Activated CD4-positive, alpha-beta T cell treated with anti-CD3 and anti-CD28 coated beads, Interleukin-2, Interleukin-6, amounts not matched to agents 100 ng/mL and 50 ng/mL, durations not matched to agents 16 hours and 8 hours (primary cell): ENCODE measurements at places on chromosomes 4 and X.

DNA sequence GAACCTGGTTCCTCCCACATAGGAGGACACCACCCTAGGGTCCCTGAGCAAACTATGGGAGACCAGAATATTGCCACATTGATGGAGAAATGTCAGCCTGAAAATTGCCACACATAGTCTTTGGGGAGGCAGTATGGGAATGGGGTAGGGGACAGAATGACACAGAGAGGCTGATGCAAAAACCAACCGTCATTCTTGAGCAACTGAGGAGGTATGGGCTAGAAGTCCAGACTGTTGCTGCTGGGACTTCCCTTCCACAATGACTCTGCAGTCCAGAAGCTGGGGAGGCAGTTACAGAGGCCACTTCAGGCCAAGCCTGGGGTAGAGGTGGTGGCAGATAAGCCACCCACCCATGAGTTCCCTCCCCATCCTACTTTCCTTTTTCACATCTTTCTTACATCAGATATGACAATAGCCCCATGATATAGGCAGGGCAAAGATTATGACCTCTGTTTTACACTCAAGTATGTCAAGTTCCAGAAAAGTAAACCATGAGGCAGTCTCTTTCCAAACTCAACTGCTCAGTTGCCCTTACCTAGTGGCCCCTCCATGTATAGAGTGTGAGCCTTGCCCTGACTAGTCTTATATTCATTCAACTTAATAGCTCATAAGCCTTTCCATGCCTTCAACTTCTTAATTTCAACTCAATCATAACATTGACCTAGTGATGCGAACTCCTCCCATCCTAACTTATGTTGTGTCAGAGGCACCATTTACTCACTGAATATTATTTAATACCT is 41.7 kb downstream of the VSIG4 start:
- no peak for DNase-seq

GRCh38 chrX:15512401-15512965 is 11.9 kb downstream of the BMX start:
- DNase-seq = no peak

DNA sequence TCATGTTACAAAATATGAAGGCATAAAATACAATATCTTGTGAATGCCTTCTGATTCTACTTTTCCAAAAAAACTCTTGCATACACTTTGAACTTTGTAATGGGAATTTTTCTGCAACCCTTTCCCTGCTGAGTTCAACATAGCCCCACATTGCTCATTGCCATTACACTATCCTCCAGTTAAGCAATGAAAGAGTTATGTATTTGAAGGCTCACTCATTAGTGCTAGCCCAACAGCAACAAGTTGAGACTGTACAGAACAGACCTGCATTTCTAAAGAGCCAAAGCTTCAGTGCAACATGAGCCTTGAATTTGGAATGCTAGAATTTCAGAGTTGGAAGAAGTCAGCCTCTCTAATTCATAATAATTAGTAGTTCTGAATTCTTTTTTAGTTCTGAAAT is 44.4 kb upstream of the STAG2 start:
- no peak for DNase-seq

DNA sequence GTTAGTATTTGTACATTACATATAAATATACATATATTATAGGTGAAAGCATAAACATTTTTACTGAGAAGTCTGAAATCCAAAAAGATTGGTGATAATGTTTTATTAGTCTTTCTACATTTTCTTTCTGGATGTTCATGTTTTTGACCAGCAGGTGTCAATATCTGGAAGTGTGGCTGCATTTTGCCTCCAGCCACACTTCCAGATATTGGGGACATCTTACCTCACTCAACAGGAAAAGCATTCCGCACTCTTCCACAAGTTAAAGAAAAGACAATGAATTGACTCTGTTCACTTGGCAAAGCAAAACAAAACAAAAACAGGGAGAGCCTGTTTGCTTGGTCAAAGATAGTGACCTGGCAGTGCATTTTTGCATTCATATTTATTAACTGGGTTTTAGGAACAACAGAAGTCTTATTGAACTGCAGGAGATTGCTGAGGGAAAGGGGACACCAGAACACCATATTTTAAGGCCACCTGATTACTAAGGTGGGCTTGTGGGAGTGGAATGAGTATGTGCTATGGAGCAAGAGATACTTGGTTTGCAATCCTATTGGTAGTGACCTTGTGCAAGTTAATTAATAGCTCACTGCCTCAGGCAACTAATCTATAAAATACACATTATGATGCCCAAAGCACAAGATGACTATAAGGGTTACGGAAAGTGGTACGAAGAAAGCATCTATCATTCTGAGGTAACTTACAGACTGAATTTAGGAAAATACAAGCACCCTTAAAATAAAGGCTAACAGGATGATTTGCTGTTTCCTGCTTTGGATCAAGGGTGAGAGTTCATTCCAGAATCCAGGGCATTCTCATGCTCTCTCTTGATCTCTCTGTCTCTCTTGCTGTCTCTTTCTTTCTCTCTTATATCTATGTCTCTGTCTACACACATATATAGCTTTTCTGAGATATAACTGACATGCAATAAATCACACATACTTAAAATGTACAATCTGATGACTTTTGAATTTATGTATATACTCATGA is 389.9 kb upstream of the EMCN start:
- DNase-seq = no peak

GRCh38 chr4:6806924-6807626 is 24.5 kb downstream of the KIAA0232 start:
- DNase-seq = no peak

DNA sequence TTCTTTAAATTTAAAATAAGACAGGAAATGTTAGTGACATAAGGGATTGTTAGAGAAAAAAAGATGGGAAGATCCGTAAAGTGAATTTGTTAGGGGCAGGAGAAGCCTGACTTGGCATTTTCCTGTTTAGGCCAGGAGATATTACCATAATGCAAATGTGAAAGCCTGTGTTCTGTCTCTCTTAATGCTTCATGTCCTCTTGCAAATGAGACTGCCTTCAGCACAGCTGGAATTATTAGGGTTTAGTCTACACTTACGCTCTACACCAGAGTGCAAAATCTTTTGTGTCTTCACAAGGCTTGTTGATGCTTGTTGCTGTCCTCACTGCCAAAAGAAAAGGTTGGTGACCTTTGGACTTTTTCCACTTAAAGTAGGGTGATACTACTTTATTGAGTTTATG is 56.8 kb downstream of the JADE1 start:
- no peak for DNase-seq

- DNase-seq = no peak
Measured at GRCh38 chr4:54073271-54073880, 9.0 kb upstream of the CHIC2 start.

GRCh38 chrX:46407753-46408130 is 137.5 kb downstream of the ZNF674 start:
- no peak for DNase-seq

- peak; percentile 65 for DNase-seq
Measured at GRCh38 chr4:48109413-48110263, 24.4 kb downstream of the TXK start.

- no peak for DNase-seq
Measured at GRCh38 chr4:39021631-39022030, 10.6 kb downstream of the TMEM156 start.

DNA sequence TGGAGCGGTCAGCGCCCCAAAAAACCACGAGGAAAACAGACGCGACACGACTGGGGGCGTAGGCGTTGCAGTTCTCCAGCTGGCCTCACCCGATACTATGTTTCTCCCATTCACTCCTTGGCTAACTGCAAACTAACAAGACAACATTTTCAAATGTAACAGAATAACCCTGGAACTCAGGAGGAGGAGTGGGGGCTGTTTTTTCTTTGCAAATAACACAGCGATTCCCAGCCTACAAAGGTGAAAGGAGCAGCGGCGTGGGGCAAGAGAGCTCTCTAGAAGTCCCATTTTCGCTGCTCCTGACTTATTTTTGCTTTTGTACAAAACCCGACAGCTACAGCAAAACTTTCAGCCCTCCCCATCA is 1.6 kb downstream of the SOX3 start:
- no peak for DNase-seq

DNA sequence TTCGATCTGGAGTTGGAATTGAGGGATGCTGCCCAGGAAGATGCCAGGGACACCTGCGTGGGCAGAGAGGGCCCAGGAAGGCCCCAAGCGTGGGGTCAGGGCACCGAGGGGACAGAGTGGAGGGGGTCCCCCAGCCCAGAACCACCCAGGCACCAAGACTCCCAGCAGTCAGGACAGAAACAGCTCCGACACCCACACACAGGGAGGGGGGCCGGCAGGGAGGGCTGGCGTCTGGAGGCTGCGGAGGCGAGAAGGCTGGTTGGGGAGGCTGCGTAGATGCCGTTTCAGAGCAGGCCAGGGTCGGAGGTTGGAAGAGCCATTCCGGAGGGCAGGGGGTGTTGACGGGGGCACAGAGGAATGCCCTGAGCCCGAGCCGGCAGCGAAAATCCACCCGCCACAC is 23.6 kb downstream of the ATP5ME start:
- DNase-seq = no peak

DNA sequence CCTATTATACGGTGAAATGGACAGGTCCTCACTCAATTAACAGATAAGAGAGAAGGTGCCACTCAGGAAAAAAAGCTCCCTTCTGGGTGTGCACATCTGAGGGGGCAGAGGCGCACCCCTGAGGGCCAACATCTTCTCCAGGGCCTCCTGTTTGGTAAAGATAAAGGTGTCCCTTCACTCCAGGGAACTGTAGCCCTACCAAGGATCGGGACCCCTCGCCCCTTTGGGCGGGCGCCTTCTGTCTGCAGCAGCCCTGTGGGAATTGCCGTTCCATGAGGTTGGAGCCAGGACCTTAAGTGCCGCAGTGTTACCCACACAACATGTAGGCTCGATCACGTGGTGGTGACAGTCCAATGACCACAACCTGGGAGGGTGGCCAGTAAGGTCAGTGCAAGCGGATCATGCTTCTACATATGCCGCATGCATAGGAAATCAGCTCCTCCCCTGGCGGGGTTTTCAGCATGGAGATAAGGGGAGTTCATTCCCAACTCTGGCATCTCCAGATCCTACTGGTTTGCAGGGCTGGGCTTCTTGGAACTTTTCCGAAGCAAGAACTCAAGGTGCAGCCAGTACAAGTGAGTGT is 253.3 kb downstream of the EVC2 start:
- DNase-seq = no peak

DNA sequence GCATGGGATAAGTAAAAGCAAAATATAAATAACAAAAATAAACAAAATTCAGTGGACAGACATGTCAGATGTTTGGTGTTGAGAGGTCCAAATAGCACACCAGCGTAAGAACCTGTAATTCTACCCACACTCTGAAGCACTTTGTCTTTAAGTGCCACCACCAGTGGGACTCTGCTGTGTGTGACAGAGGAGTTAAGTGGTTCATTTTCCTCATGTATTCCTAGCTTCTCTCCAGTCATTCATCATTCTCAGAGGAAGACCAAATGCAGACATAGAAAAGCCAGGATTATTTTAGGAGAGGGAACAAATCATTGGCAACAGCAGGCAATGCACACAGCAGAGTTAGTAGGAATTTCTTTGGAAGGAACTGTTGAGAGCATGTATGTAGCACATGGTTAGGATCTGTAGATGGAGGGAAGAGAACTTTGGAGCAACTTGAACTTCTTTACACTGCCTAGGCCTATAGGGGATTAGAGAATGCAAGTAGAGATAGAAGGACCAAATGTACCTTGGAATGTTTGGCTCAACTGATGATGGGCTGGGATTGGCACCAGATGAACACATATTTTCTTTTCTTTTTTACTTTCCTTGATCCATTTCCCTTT is 43.0 kb upstream of the ARHGAP24 start:
- no peak for DNase-seq

GRCh38 chrX:154083126-154083517 is 14.4 kb downstream of the MECP2 start:
- DNase-seq = no peak

GRCh38 chrX:14864631-14865030 is 8.2 kb downstream of the FANCB start:
- DNase-seq = no peak

- no peak for DNase-seq
Measured at GRCh38 chr4:116020141-116020722, 906.8 kb upstream of the NDST4 start.

- DNase-seq = no peak
Measured at GRCh38 chr4:41209187-41209586, 5.2 kb downstream of the APBB2 start.

- DNase-seq = no peak
Measured at GRCh38 chrX:104695593-104695992, 129.6 kb downstream of the IL1RAPL2 start.

- DNase-seq = no peak
Measured at GRCh38 chr4:147284935-147285334, 196.0 kb upstream of the EDNRA start.

GRCh38 chr4:12458621-12459020 is 1025.5 kb downstream of the RAB28 start:
- no peak for DNase-seq

- peak; percentile 21 for DNase-seq
Measured at GRCh38 chr4:88697141-88697540, 488 bp downstream of the NAP1L5 start.

DNA sequence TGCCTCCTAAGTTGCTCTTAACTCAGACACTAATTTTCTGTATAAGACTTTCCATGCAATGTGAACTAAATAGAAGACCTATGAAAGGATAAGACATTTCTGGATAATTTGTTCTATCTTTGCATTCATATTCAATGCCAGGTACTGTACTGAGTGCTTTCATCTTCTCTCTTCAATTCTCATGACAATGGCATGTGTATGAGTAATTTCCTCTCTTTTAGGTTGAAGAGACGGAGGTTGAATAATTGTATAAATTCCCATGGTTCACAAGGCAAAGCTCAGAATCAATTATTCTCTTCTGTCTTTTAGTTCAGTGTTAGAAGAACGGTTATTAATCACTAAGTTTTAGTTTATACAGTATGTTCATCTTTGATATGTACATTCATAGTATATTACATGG is 29.3 kb upstream of the CFAP299 start:
- DNase-seq = no peak

- DNase-seq = no peak
Measured at GRCh38 chrX:35040871-35041270, 98.3 kb downstream of the FAM47B start.

GRCh38 chrX:136039485-136039884 is 54.2 kb downstream of the SLC9A6 start:
- DNase-seq = no peak

GRCh38 chr4:173410079-173410478 is 11.2 kb upstream of the SCRG1 start:
- no peak for DNase-seq
